H9 (cell line): ENCODE measurements at places on chromosomes 2 and 18. TPM values are rescaled to one million over a fixed set of nuclear protein-coding genes. Genes with fewer than 3 reads are reported as not detected.

The FAM124B gene
- 0.83 and 0.94 TPM in 2 replicates for total RNA-seq

The LAMA3 gene
- total RNA-seq: 0.33 and 0.68 TPM in 2 replicates

The TWIST2 gene
- 0.22 and 0.33 TPM in 2 replicates for total RNA-seq

The STK36 gene
- total RNA-seq: 32.7 and 38.7 TPM in 2 replicates

The CEP192 gene
- total RNA-seq: 22.0 and 23.5 TPM in 2 replicates

The SERPINB13 gene
- not detected in 2 replicates for total RNA-seq

The SERPINB7 gene
- total RNA-seq: not detected in 2 replicates

The POLR1A gene
- 54.6 and 62.7 TPM in 2 replicates for total RNA-seq

The PUS10 gene
- 2.3 TPM in 2 replicates for total RNA-seq

The CDH2 gene
- total RNA-seq: 35.4 and 36.2 TPM in 2 replicates

The ALKAL2 gene
- 0.48 and 0.68 TPM in 2 replicates for total RNA-seq

The TBR1 gene
- 0.24 TPM in 1 of 2 replicates, not detected in the other for total RNA-seq

The STK11IP gene
- total RNA-seq: 28.1 and 31.1 TPM in 2 replicates

The ANKRD62 gene
- total RNA-seq: not detected in 2 replicates

The LONRF2 gene
- 2.4 and 2.7 TPM in 2 replicates for total RNA-seq

The TEKT4 gene
- not detected in 2 replicates for total RNA-seq

The ID2 gene
- total RNA-seq: 48.0 and 48.6 TPM in 2 replicates

The PJVK gene
- 4.0 and 4.7 TPM in 2 replicates for total RNA-seq

The RAB6C gene
- not detected in 2 replicates for total RNA-seq

The ACYP2 gene
- 3.2 and 3.3 TPM in 2 replicates for total RNA-seq

The CFAP65 gene
- total RNA-seq: 0.18 and 0.20 TPM in 2 replicates

The REG3G gene
- not detected in 2 replicates for total RNA-seq

The CREG2 gene
- 0.77 and 1.2 TPM in 2 replicates for total RNA-seq

The HJURP gene
- 49.7 and 52.6 TPM in 2 replicates for total RNA-seq
